ENCODE measurements at places on chromosomes 6 and 20. TPM values are rescaled to one million over a fixed set of nuclear protein-coding genes. Genes with fewer than 3 reads are reported as not detected.

- DNase-seq: no peak
Observed at GRCh38 chr6:24859132-24859531, 60.4 kb upstream of the ARMH2 start.

GRCh38 chr6:18016698-18017097 lies 29.3 kb upstream of the KIF13A start:
- DNase-seq: no peak

The VARS2 gene
- 22.0 TPM for total RNA-seq

The SNAI1 gene
- 1.4 TPM for total RNA-seq

The POLR3F gene
- total RNA-seq: 6.9 TPM

The RNF144B gene
- total RNA-seq: 27.8 TPM

DNA sequence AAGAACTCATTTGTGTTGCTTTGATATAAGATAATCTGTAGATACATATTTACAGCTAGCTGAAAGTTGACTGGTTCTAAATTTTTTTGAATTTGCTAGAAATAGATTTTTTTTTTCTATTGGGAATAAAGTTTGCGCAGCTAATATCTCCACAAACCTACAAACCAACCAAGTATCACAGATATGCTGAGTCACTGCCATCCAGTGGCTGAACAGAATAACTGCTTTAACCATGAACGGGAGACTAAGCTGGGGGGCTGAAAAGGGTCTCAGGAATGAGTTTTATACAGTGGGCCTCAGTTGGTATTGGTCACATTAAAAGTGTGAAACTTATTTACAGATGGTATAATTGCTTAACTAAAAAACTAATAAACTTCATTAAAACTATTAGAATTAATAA lies 326.7 kb upstream of the CNR1 start:
- DNase-seq: no peak

GRCh38 chr20:62665153-62665754 lies 23.0 kb downstream of the SLCO4A1 start:
- DNase-seq: no peak

- DNase-seq: no peak
Observed at GRCh38 chr6:16876201-16876600, 114.9 kb upstream of the ATXN1 start.

DNA sequence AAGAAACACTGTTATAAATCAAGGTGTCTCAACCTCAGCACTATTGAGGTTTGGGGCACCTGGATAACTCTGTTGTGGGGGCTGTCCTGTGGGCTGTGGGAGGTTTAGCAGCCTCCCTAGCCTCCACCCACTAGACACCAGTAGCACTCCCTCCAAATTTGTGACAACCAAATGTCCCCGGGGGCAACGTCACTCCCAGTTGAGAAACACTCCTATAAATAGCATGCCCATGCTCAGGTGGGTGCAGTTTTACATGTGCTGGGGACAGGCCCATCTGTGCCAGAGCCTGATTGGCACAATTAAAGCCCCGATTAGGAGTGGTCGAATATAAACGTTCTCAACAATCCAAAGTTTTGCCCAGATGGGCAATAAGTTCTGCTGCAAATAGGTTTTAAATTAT lies 78.9 kb downstream of the FAM50B start:
- DNase-seq: no peak

The TRIM15 gene
- total RNA-seq: 1.1 TPM

GRCh38 chr20:35273449-35274171 lies 4.3 kb downstream of the MMP24OS start:
- no peak for DNase-seq

The DUSP22 gene
- total RNA-seq: 53.3 TPM

DNA sequence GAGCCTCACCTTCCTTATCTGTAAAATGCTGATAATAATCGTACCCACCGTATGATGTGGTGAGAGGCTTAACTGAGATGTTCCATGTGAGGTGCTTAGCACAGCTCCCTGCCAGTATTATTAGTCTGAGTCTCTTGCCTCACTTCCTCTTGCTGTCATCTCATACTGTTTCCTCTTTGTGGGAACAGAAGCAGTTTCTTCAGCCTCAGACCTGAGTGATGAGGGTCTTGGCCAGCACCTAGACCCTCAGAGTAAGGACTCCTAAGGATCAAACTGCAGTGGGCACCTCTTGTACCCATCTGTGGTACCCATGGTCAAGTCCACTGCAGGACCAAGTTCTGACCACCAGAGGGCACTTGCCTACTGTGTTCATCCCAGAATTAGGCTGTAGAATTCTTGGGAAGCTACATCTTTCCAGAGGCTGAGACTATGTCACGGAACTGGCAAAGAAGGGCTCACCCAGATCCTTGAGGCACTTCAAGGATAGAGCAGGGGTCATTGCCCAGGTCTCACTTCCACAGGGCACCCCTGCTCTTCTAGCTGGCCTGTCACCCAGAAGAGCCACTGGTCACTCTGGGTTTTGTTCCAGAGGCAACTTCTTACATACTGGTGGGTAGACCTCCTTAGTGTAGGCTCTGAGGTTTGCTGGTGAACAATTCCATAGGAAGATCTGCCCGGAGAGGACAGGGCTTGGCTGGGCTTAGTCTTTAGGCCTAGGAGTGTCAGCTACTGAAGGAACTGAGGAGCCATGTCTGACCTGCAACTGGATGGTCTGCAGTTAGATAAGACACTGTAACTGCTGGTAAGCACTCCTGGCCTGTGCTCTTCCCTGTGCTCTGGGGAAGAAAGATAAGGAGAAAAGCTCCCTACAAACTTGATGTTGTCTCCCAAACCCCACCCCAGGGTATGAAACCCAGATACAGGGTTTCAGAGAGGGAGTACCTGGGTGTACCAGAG lies 20.6 kb upstream of the SGK2 start:
- peak; percentile 66 for DNase-seq

The BTNL2 gene
- total RNA-seq: not detected

All from suprapubic skin (tissue), 4 donors.